Hematopoietic multipotent progenitor cell treated with erythropoietin and hydrocortisone succinate and interleukin-3 and kit ligand, for 17 days (in vitro differentiated cells): ENCODE measurements at places on chromosomes 7 and 10.
A peak's percentile ranks its signal among the peaks of the same experiment; 100 is the strongest.

GRCh38 chr7:143269251-143269650 is 6.0 kb downstream of the GSTK1 start:
- DNase-seq = no peak

DNA sequence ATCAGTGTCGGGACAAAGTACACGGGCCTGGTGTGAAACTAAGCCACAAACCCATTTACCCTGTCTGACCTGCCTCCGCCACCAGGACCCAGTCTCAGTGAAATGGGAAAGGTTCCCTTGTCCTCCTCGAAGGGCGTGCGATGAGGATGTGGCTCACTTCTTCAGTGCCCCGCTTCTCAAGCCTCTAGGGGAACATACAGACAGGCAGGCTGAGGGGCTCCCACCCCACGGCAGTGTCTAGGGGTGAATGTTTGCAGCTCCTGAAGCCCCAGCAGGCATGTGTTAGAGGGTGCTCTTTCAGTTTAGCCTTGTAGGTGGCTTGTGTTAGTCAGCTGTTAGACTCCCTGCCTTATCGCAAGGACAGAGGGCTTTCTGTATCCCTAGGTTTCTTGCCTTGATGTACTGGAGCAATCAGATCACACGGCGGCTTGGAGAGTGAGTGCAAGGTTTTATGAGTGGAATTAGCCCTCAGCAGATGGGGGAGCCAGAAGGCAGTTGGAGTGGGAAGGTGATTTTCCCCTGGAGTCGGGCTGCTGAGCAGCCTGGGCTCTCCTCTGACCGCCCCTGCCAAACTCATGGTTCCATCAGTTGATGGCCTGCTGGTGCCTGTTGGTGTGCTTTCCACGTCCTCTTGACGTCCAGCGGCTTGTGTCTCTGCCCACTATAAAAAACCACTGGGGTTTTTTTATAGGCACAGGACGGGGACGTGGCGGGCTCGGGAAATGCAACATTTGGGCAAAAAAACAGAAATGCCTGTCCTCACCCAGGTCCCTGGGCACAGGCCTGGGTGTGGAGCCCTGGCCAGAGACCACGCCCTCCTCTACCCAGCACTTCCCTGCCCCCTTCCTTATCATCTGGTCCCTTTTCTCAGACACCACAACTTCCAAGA is 759 bp downstream of the NUDT1 start:
- DNase-seq = peak; percentile 50

DNA sequence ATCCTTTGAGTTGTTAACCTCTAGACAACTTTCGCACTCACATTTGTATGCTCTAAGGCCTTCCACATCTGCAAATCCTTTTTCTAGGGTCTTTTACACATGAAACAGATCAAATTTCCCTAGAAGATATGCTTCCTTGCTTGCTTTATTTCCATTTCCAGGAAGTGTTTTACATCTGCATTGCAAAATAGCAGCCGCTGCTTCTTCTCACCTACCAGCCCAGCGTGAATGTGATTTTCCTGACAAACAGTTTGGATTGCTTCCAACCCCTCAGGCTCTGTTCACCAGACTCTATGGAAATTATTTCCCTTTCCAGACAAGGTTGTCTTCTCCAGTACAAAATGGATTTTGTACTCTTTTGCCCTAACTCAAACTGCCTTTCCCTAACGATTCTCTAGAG is 50.9 kb upstream of the PAPSS2 start:
- no peak for DNase-seq

DNA sequence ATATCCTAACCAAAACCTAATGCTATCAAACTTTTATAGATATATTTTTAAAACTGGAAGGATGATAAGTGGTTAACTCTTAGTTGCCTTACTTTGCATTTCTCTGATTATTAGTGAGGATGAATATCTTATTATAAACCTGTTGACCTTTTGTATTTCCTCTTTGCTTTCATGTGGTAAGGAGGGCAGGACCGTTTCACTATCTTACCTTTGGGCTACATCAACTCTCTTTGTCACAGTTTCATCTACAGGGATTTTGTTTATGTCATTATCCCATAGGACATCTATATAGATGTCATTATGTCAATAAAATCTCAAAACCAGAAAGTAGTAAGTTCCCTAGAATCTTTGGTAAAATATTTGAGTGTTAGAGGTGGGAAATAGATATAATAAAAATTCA is 219.3 kb downstream of the THSD7A start:
- no peak for DNase-seq

- DNase-seq = no peak
These were observed 14.1 kb downstream of the LAT2 start for GRCh38 chr7:74223711-74224510.

GRCh38 chr10:24503461-24504320 is 220.0 kb downstream of the ARHGAP21 start:
- peak; percentile 7 for DNase-seq

DNA sequence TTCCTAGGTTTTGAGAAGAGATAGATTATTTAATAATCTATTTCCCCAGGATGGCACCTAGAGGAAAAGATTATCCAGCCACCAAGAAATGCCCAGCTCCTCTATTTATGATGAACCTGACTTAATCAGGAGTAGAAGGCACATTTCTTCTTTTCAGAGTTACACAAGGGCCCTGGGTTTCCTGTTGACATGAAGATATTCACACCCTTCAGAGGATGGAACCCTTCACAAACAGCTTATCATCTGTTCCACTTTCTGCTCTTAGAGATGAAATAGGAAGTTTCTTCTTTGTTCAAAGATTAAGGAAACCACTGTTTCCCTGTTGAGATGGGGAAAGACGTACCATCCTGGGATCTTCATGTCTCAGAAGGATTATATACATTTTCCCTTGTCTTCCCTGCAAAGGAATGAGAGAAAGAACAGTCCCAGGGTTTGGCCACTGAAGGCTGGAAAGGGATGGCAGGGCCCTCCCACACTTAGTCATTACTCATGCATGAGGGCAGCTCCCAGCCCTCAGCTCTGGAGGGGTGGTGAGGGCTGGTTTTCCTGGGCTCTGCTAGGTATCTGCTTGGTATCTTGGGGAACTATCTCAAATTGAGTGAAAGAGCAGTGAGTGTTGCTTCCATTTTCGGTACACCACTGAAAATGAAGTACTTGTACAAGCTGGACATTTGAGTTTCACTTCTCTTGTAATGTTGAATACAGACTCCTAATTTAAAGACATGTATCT is 64.0 kb downstream of the MTPAP start:
- no peak for DNase-seq

- no peak for DNase-seq
These were observed 11.8 kb downstream of the MMRN2 start for GRCh38 chr10:86945361-86946212.

GRCh38 chr10:27369880-27370279 is 129.3 kb upstream of the ACBD5 start:
- no peak for DNase-seq

DNA sequence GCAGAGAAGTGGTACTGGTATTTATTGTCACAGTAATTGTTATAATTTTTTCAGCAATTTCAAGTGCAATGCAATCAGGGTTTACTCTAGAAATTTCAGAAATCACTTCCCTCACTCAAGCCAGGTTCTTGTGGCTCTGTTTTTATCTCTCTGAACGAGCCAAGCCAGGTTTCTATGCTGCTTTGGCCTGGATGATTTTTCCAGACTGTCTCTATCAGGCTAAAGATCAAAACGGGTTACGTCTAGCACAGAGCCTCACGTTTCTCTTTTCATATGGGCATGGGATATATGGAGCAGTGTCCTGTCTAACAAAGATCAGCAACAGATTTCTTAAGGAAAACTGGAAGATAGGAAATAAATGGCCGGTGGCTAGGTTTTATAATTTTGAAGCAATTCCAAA is 1105.3 kb downstream of the NRG3 start:
- no peak for DNase-seq

- DNase-seq = no peak
These were observed 6.7 kb downstream of the GNAI1 start for GRCh38 chr7:80141376-80141775.

DNA sequence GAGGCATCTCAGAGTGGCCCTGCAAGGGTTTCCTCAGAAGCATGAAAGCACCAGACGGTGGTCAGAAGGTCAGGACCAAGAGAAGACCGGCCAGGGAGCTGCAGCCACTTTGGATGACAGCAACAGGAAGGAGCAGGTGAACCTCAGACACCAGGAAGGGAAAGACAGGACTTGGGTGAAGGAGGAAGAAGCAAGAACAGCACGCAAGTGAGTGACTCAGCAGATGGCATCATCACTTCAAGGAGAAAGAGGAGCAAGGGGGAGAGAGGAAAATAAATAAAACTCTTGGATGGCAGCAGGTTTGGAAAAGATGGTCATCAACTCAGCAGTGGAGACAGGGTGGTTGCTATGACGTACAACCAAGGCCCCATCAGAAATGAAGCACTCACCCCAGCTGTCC is 31.6 kb downstream of the NCAPG2 start:
- no peak for DNase-seq

- DNase-seq = no peak
These were observed 91.5 kb downstream of the FAM53B start for GRCh38 chr10:124652701-124653100.

GRCh38 chr10:133164816-133165555 is 5.0 kb downstream of the KNDC1 start:
- no peak for DNase-seq

DNA sequence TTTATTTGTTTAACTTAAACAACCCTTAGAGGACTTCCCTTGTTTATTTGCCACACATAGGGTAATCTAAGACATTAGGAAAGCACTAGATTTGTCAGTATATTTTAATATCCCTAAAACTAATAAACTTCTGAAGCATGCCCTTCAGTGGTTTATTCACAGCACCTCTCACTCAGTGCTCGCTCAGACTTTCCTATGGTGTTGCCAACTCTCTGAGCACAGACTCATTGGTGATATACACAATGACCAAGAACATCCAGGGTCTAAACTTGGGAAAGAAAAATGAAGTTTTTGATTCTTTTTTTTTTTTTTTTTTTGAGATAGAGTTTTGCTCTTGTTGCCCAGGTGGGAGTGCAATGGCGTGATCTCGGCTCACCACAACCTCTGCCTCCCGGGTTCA is 82.2 kb downstream of the RAB11FIP2 start:
- no peak for DNase-seq

DNA sequence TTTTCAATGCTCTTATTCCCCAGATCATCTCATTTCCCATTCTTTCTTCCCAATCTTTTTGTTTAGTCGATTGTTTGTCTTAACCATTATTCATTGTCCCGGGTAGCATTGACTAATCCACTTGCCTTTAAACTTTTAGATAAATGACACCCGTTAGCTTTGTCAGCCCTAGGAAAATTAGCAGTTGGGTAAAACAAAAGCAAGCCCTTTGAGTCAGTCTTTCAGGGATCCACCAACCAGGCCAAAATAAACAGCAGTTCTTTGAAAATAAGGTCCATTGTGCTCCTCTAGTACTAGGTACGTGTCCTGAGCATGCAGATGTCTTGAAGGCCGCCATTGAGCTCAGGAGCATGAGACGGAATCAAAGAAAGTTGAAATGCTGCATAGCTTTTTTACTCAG is 369.7 kb upstream of the MYO3A start:
- no peak for DNase-seq

GRCh38 chr10:71632896-71633600 is 86.5 kb downstream of the C10orf105 start:
- peak; percentile 39 for DNase-seq

- DNase-seq = no peak
These were observed 24.8 kb downstream of the ARHGAP19 start for GRCh38 chr10:97267671-97268070.

DNA sequence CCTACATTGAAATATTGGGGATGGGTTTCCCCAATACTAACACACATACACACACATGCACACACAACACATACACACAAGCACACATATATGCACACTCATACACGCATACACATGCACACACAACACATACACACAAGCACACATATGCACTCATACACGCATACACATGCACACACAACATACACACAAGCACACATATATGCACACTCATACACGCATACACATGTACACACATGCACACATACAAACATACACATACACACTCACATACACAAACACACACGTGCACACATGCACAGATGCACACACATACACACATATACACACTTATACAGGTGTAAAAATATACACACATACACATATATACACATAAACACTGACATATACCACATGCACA is 127.4 kb upstream of the C7orf33 start:
- DNase-seq = no peak

- DNase-seq = no peak
These were observed 129.8 kb upstream of the FERD3L start for GRCh38 chr7:19275000-19275399.

DNA sequence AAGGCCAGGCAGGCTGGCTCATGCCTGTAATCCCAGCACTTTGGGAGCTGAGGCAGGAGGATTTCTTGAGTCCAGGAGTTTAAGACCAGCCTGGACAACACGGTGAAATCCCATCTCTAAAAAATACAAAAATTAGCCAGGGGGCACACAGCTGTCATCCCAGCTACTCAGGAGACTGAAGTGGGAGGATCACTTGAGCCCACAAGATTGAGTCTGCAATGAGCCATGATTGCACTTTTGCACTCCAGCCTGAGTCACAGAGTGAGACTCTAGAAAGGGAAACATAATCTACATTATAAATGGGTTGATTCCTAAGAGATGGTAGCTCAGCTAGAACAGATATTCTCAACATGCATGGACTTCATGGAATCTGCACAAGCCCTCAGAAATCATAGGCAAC is 6.3 kb upstream of the LIPF start:
- no peak for DNase-seq

GRCh38 chr7:42254217-42254616 is 17.2 kb upstream of the GLI3 start:
- no peak for DNase-seq

DNA sequence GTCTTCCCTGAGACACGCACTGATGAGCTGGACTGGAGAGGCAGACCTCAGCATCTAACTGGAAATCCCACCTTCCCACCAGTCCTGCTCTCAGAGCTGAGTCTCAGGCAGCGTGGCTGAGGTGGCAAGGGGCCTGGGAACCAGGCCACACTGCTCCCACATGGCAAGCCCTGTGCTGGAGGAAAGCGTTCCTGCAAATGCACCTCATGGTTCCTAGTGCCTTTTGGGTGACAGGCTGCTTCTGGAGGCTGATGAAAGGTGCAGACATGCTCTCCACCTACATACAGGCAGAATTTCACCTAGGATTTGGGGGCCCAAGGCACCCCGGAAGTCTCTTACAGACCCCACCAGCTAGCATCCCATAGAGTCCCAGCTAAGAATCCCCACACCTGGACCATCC is 432.9 kb upstream of the FOXK1 start:
- DNase-seq = no peak

GRCh38 chr7:6642861-6643640 is 5.9 kb downstream of the ZNF316 start:
- no peak for DNase-seq

DNA sequence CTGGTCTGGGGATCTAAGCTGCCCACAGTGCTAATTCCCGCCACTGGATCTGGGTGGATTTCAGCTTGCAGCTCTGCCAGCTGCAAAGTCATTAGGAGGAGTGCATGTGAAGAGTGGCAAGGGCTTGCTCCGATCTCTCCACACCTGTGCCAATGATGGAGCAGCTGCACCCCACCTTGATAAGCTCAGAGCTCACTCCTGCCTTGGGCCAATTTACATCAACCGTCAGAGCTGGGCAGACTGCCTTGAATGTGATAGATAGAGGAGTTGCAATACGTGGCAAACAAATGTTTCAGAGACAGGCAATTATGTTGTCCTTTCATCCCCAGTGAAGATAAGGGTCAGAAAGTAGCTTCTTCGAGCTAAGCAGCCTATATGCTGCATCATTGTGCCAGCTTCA is 379.9 kb downstream of the SH2D4B start:
- DNase-seq = no peak

- DNase-seq = no peak
These were observed 33.6 kb downstream of the VSTM4 start for GRCh38 chr10:49081547-49082275.
